Caco-2 (cell line): ENCODE measurements at places on chromosomes 16 and 17. TPM values are rescaled to one million over a fixed set of nuclear protein-coding genes. Genes with fewer than 3 reads are reported as not detected.

Gene USP10
- total RNA-seq = 144 and 147 TPM in 2 replicates

DNA sequence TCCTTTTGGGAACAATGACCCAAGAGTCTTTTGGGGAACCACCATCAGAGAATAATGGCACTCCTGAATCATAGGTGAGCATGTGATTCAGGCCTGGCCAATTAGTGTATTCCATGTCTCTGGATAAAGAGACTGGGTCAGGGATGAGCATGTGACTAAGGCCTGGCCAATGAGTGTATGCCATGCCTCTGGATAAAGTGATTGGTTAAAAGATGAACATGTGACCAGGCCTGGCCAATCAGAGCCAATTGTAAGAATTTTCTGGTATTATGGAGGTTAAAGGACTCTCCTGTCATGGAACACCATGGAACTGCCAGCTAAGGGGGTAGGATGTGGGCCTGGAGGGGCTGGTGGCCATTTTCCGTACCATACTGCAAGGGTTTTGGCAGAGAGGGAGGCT lies 194.3 kb downstream of the C16orf78 start:
- no peaks in the 10 kb centered on the region for H3K27me3 ChIP-seq
- H3K4me3 ChIP-seq = no peak overlapping the region
- H3K27ac ChIP-seq = no peak overlapping the region
- no peaks in the 10 kb centered on the region for H3K36me3 ChIP-seq
- no peaks in the 10 kb centered on the region for H3K4me1 ChIP-seq

GRCh38 chr16:85015481-85016187 lies 4.3 kb upstream of the ZDHHC7 start:
- peak overlapping the region; percentile 97 for H3K27ac ChIP-seq
- DNase-seq = no peak
- H3K4me1 ChIP-seq = peaks cover 28% of the 10 kb centered on the region

Gene ITGAD
- not detected in 2 replicates for total RNA-seq

DNA sequence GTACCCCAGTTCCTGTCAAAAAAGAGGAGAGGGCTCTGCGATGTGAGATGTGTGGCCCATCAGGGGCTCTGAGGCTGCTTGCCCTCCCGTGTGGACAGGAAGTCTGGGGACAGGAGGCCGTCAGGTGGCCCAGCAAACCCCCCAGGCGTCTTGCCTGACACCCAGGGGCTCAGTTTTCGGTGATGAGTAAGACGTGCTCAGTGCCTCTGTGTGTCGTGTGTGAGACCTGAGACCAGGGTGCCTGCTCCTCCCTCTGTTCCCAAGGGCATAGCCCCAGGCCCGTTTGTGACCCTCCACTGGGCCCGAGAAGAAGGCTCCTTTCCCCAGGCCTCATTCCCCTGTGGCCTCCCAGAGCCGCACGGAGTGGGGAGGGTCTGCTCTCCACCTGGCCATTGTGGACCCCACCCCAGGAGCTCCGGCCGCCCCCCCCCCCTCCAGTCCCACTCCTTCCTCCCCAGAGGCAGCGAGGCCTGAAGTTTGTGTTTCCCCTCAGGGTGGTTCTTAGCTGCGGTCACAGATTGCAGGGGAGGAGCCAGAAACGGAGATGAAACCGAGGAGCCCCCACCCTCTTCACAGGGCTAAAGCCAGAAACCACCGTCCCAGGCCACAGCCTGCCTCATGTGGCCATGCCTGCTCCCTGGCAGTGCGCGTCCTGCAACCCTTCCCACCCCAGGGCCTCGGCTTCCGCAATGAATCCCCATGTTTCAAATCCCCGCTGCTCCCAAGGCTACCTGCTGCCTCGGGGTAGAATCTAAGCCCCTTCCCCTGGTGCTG lies 4.9 kb upstream of the ACTG1 start:
- H3K4me3 ChIP-seq = no peak overlapping the region
- no peaks in the 10 kb centered on the region for H3K27me3 ChIP-seq
- no peak for DNase-seq
- peak overlapping the region; percentile 94 for H3K27ac ChIP-seq
- peaks cover 5% of the 10 kb centered on the region; the same call in 1 of the 2 replicates for H3K36me3 ChIP-seq
- H3K4me1 ChIP-seq = peaks cover 33% of the 10 kb centered on the region

Gene TEX19
- 3.4 and 4.2 TPM in 2 replicates for total RNA-seq

Gene ZNF778
- 13.1 and 18.1 TPM in 2 replicates for total RNA-seq

DNA sequence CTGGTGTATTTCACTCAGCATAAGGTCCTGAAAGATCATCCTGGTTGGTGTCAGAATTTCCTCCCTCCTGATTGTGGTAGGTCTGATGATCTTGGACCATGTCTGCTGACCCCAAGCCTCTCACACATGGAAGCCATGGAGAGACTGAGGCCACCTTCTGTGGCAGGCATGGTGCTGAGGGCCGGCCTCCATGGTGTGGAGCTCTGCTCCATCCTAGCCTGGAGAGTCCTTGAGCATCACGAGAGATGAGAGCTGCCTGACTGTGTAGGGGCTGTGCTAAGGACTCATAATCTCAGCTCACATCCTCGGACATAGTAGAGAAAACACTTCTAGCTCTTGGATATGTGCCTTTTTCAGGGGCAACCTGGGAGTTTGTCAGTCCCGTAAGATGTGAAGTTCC lies 40.6 kb downstream of the MPRIP start:
- peaks cover 29% of the 10 kb centered on the region for H3K4me1 ChIP-seq
- H3K4me3 ChIP-seq = no peak overlapping the region
- H3K27ac ChIP-seq = no peak overlapping the region
- DNase-seq = no peak
- H3K36me3 ChIP-seq = peaks cover 7% of the 10 kb centered on the region

Gene DPEP2
- not detected in 2 replicates for total RNA-seq

Gene SLC5A10
- total RNA-seq = 0.19 and 0.27 TPM in 2 replicates

- no peaks in the 10 kb centered on the region for H3K36me3 ChIP-seq
- peaks cover 6% of the 10 kb centered on the region; the same call in 1 of the 2 replicates for H3K4me1 ChIP-seq
- no peak overlapping the region for H3K4me3 ChIP-seq
- no peak for DNase-seq
These were observed 13.6 kb upstream of the NLRC5 start for GRCh38 chr16:56975714-56976113.

- H3K36me3 ChIP-seq = peaks cover 2% of the 10 kb centered on the region; the same call in 1 of the 2 replicates
- no peaks in the 10 kb centered on the region for H3K27me3 ChIP-seq
These were observed 7.8 kb downstream of the IRX5 start for GRCh38 chr16:54938212-54939028.

Gene TP53TG3C
- not detected in 2 replicates for total RNA-seq

Gene KRT12
- not detected in 2 replicates for total RNA-seq

DNA sequence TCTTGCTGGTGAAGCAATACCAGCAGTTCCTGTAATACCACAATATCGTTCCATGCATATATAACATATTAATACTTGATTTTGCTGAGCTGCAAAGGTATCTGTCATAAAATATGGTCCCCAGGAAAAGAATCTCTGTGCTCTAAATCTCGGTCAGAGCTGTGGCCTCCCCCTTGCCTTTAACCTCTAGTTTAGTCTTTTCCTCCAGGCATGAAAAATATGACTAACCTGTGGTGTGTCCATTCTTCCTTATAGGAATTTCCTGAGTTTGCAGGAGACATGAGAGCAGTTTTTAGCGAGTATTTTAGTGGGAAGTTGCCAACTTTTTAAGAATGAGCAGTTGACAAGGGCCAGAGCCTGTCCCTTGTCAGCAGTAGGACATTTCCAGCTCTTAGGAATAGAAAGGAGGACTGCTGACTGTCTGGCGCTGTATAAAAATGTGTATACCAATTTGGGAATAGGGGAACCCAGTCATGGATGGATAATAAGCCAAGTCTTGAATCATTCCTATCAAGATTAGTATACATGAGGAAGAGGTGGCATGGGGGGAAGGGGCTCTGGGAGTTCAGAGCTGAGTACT lies 8.7 kb downstream of the ATXN1L start:
- no peak overlapping the region for H3K27ac ChIP-seq
- H3K36me3 ChIP-seq = peaks cover 4% of the 10 kb centered on the region; the same call in 1 of the 2 replicates
- no peak overlapping the region for H3K4me3 ChIP-seq
- no peaks in the 10 kb centered on the region for H3K27me3 ChIP-seq
- DNase-seq = no peak

Gene CORO7
- total RNA-seq = 23.1 and 33.4 TPM in 2 replicates

Gene MARVELD3
- 50.6 and 51.7 TPM in 2 replicates for total RNA-seq

- H3K27me3 ChIP-seq = no peaks in the 10 kb centered on the region
- no peak overlapping the region for H3K4me3 ChIP-seq
- DNase-seq = no peak
- H3K27ac ChIP-seq = no peak overlapping the region
- no peaks in the 10 kb centered on the region for H3K4me1 ChIP-seq
These were observed 123.1 kb downstream of the LYRM1 start for GRCh38 chr16:21023509-21024202.

DNA sequence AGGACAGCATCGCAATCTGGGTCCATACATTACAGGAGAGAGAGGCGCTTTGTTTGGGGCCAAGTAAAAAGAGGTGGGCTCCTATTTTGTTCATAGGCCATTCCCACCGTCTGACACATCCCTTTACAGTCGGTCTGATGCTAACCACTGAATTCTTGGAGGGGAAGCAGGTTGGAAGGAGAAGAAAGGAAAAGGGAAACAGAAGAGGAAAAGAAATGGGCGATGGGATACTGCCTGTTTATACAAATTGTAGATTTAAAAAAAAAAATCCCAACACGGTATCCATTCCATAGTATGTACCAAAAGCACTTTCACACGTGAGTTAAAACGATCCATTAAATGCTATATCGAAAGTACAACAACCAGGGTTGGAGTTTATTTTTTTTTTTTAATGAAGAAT lies 4.0 kb upstream of the ZFHX3 start:
- H3K27ac ChIP-seq = no peak overlapping the region
- H3K4me3 ChIP-seq = no peak overlapping the region
- DNase-seq = no peak
- no peaks in the 10 kb centered on the region for H3K36me3 ChIP-seq

DNA sequence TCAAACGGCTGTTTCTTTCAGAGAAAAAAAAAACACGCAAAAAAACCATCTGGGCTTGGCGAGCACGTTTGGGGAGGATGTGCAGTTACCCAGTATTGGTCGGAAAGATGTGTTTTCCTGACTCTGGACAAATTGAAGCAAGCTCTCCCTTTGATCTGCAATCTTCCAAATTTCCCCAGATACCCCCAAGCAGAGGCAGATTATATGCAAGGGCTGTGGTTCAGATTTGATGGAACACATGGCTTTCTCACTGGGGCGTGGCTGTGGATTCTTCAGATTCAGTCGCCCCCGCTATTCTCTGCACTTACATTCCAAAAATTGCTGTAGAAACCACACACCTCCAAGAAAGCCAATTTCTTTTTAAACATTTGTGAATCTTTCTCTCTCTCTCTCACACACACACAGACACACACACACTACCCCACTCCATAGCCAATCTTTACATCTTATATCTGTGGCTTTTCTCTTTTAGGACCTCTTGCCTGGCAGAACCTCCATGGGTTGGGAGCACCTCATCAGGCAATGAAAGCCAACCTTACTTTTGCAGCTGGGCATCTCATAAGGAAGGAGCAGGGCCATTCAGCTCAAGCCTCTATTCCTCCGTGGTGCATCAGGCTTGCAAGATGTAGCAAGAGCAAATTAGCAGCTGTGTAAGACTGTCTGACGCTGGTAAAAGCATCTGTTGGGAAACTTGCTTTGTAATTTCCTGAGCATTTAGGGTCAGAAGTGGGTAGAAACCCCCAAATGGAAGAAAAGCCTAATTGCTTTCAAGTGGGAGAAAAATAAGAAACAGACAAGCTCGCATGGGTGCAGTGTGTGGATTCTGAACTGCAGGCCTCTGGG lies 103.9 kb upstream of the FAM20A start:
- no peak overlapping the region for H3K27ac ChIP-seq
- no peak overlapping the region for H3K4me3 ChIP-seq
- H3K36me3 ChIP-seq = no peaks in the 10 kb centered on the region
- peaks cover 23% of the 10 kb centered on the region for H3K4me1 ChIP-seq
- no peak for DNase-seq

GRCh38 chr17:47850692-47851573 lies at the start of gene SP6:
SP6 (minus strand) TSS chr17:47851163; CDS start chr17:47848429, 2,734 bp downstream.
- peaks cover 12% of the 10 kb centered on the region for H3K4me1 ChIP-seq
- H3K27me3 ChIP-seq = no peaks in the 10 kb centered on the region
- DNase-seq = peak; percentile 99
- H3K27ac ChIP-seq = peak within 1 kb of the TSS; percentile 77

DNA sequence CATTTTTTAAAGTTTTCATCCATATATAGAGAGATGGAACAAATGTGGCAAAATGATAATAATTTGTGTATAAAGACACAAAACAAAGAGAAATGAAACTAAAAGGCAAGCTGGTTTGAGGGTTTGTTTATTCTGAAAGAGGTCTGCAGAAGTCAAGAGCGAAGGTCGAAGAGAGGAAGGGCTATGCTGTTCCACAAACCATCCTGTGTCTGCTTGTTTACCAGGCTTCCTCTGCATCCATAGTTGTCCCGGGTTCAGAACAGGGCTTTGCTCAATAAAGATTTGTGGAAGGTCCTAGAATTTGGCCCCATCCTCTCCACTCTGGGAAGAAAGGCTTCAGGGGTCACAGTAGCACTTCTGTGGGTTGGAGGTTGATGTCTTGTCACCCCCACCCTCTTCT lies 2.4 kb upstream of the MARVELD3 start:
- H3K4me3 ChIP-seq = no peak overlapping the region
- H3K27me3 ChIP-seq = no peaks in the 10 kb centered on the region
- DNase-seq = no peak
- H3K4me1 ChIP-seq = peaks cover under 1% of the 10 kb centered on the region
- H3K36me3 ChIP-seq = no peaks in the 10 kb centered on the region; the same call in 1 of the 2 replicates

Gene OSBPL7
- 46.8 and 48.3 TPM in 2 replicates for total RNA-seq

DNA sequence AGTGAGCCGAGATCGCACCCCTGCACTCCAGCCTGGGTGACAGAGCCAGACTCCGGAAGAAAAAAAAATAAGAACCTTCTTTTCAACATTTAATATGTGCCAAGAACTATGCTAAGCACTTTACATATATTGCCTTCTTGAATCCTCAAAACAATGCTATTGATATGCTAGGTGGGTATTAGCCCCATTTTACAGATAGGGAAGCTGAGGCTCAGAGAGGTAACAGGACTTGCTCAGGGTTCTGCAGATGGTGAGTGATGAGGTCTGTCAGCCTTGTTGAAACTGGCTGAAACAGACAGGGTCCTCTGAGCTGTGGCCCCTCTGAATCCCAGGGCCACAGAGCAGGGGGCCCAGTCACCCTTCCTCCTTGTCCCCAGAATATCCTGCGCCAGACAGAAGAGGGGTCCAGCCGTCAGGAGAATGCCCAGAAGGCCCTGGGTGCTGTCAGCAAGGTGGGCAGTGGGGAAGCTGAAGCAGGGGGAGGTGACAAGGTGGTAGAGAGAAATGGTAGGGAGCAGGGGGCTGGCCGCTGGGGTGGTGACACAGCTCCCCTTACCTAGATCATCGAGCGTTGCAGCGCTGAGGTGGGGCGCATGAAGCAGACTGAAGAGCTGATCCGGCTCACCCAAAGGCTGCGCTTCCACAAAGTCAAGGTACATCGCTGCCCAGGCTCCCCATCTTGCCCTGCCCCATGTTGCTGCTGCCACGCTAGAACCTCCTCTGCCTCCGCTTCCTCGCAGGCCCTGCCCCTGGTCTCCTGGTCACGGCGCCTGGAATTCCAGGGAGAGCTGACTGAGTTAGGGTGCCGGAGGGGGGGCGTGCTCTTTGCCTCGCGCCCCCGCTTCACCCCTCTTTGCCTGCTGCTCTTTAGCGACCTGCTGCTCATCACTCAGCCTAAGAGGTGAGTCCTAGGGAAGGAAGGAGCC lies 8.2 kb downstream of the ARHGEF15 start:
- no peak overlapping the region for H3K4me3 ChIP-seq
- H3K27me3 ChIP-seq = no peaks in the 10 kb centered on the region
- no peak for DNase-seq
- no peak overlapping the region for H3K27ac ChIP-seq
- H3K4me1 ChIP-seq = no peaks in the 10 kb centered on the region
- no peaks in the 10 kb centered on the region for H3K36me3 ChIP-seq

Gene SLX4
- total RNA-seq = 9.6 and 10.4 TPM in 2 replicates
